Activated CD4-positive, CD25-positive, alpha-beta regulatory T cell treated with anti-CD3 and anti-CD28 coated beads, Interleukin-2, amount 50 U/mL, for 24 hours (primary cell): ENCODE measurements at places on chromosomes 3 and 15.

GRCh38 chr3:41365973-41366372 is 166.7 kb downstream of the CTNNB1 start:
- no peak for ATAC-seq

DNA sequence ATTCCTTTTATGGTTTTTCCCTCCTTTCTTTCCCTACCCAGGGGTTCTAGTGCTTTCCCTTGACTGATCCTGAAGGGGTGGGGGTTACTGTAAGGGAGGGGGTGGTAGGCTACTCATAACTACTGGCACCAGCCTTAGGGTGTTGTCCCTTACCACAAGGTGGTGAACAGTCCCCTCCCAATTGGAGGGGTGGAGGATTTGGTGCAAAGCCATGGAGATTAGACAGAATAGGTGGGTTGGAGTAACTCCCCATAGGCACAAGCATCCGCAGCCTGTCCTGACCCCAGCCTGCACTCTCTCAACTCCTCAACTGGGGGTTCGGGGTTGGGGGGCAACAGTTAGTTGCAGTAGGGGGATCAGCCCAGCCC is 2.6 kb upstream of the HYAL2 start:
- no peak for ATAC-seq

- ATAC-seq, result peak; percentile 33
Observed at GRCh38 chr3:149085828-149086231, 503 bp downstream of the HLTF start.

GRCh38 chr15:38253351-38253781 is 730 bp downstream of the SPRED1 start:
- peak; percentile 19 for ATAC-seq

DNA sequence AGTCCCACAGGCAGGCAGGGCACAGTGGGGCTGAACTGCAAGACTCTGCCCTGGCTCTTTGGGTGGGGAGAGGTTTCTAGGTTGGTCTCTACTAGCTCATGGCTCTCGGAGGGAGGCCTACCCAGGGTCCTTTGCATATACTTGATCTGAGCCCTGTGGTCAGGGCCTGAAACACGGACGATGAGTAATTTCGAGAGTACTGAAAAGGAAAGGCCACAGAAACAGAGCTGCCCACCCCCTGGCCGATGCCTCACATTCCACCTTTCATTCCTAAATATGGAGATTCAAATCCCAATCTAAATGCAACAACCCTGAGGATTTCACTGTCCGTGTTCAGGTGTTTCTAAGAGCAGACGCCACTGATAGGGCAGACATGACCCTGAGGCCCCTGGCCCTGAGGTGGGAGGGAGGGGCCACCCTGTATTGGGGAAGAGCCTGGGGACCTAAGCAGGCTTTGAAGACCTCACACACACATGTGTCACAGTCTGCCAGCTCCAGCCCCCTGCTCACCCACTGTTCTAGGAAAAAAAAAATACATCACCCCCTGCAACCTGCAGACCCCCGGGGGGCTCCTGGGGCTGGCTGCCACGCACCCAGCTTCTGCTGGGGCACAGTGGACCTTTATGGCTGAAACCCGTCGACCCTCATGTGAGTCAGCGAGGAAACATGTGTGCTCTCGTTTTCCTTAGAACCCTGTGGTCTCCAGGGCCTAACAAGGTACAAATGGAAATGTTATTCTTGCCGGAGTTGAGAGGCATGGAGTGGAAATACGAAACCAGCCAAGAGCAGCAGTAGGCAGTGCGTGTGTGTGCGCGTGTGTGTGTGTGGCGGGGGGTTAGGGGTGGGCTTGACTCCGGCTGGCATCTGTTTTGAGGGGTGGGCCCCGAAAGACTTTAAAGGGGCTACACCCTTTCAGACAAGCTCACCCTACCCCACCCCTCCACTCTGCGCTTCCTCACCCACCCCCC is 112.7 kb downstream of the CHSY1 start:
- ATAC-seq, result no peak

DNA sequence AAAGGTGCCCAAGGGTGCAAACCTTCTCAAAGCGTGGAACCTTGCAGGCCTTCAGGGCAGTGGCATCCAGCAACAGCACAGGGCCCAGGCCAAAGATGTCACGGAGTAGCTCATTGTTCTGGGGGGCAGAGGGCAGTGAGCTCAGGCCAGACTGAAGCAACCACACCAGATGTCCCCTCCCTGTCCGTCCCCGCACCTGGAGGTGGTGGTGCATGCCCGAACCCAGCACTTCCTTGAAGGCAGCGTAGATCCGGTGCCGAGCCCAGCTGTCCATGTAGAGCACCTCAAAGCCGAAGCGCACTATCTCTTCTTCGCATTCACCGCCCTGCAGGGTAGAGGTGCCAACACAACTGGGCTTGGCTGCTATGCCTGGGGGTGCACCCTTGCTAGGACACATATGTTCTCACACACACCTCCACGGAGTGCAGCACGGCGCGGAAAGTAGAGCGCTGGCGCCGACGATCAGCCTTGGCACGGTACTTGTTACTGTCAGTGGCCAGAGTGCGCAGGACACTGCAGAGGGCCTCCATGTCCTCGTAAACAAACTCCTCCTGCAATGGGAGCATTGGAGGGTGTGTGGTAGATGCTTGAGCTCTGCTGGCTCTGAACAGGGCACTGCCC is 3.7 kb downstream of the IFRD2 start:
- no peak for ATAC-seq

- no peak for ATAC-seq
Observed at GRCh38 chr3:148318240-148318639, 379.5 kb upstream of the AGTR1 start.

DNA sequence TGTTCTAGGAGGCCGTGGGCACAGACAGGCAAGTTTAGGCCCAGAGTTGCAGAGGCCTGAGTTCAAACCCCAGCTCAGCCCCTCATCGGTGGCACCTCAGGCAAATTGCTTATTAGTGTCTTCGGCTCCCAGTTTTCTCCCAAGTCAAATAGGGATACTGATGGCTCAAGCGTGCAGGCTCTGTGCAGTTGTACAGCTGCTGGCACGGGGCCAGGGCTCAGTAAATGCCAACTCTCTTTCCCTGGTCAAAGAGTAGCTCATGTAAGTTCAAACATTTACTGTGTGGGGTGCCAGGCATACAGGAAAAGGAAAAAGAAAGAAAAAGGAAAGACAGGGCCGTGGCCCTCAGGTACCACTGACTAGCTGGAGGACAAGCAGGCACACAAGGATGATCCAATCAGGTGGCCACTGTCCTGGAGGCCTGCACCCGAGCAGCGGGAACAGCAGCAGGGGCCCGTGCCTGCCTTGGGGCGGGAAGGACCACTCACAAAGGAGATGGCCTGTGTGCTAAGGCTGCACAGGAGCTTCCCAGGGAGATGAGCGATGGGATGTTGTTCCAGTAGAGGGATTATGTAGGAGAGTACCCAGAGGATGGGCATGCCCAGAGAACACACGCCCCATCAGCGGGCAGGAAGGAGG is 70.8 kb downstream of the TBC1D2B start:
- ATAC-seq, result no peak

DNA sequence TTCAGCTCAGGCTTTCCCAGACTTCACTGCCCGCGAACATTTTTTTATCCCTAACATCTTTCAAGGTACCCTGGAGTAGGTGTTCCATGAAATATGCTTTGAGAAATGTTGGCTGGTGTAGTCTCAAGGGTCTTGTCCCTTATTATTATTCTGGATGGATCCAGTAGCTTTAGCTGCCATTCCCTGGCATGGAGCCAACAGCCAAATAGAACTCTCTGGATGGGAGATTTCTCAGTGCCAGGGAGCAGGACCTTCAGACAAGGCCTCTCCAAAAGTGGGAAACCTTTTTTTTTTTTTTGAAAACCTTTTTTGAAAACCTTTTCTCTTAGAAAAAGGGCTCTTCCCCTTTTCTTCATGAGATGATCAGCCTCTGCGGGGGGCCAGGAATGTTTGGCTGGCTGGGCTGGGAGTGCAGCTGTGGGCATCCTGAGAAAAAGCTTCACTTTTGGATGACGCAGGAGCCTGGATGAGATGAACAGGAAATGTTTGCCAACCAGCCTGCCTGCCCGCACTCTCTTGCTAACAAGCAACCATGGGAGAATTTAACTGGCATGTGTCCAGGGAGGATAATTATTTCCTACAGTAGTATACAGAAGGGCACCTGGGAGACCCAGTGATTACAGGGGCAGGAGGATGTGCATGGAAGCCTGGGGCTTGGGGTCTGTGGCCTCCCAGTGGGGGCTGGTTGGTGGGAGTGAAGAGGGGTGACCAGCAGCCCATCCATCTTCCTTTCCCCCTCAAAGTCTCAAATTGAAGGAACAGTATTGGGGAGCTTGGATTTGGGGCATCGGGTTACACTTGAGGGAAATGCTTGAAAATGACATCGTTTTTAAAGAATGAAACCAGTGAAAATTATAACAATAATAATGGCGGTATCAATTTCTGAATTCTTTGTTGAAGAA is 109.1 kb upstream of the LRIG1 start:
- ATAC-seq, result no peak

- no peak for ATAC-seq
Observed at GRCh38 chr15:55917881-55918296, 75.5 kb downstream of the NEDD4 start.

DNA sequence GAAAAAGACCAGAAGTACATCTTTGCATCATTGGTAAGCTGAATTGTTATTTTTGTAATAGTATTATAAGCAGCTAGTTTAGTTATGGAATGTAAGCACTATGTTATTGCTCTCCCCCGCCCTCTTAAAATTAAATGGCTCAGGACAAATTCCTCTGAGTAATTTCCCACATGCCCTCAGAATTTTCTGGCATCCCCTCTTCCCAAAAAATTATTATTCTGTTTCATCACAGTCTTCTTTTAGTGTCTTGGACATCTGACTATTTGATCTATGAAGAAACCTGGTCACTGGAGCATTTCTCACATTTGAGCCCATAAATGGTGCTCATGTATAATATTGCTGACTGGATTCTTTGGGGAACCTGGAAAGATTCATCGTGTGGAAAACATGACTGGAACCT is 68.3 kb downstream of the KLHL25 start:
- no peak for ATAC-seq

GRCh38 chr15:27723821-27724220 is 375.3 kb downstream of the OCA2 start:
- no peak for ATAC-seq

DNA sequence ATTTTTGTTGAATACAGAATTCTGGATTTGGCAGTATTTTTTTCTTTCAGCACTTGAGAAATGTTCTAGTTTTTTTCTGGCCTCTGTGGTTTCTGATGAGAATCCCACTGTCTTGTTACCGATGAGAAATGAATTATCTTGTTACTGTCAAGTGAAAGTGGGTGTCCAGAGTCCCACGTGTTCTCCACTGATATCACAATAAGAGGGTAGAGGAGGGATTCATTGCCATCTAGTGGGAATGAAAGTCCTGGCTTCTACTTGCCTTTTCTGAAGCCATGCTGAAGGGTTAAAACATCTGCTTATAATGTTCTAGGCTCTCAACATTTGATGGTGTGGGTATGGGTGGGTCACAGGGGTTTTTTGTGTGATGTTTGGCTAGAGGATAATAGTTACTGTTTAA is 66.1 kb downstream of the SEC22A start:
- ATAC-seq, result no peak

DNA sequence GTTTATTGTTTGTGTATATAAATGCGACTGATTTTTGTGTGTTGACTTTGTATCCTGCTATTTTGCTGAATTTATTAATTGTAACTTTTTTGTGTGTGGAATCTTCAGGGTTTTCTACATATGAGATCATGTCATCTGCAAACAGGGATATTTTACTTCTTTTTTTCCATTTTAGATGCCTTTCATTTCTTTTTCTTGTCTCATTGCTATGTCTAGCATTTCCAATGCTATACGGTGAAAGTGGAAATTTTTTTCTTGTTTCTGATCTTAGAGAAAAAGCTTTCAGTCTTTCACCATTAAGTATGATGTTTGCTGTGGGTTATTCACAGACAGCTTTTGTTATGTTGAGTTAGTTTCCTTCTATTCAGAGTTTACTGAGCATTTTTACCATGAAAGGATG is 31.4 kb downstream of the COMMD2 start:
- no peak for ATAC-seq

- ATAC-seq, result no peak
Observed at GRCh38 chr3:30263925-30264313, 342.5 kb upstream of the TGFBR2 start.

GRCh38 chr3:66041116-66041515 is 2.4 kb upstream of the MAGI1 start:
- no peak for ATAC-seq

- no peak for ATAC-seq
Observed at GRCh38 chr3:75272691-75273090, 391.4 kb upstream of the FRG2C start.

DNA sequence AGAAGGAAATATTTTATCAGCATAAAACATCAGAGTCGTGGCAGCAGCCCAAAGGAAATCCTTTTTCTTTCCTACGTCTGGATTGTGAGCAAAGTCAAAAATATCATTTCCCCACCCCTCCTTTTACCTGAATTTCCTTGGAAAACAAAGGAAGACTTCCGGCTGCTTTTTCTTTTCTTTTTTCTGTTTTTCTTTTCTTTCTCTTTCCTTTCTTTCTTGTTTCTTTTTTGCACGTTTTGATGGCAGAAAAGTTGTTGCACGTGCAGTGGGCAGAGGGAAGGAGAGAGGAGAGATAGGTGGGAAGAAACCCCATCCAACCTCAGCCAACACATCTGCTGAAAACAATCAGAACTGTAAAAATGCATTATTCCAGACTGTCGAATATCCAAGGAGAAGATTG is 544 bp upstream of the MYO1E start:
- ATAC-seq, result no peak

DNA sequence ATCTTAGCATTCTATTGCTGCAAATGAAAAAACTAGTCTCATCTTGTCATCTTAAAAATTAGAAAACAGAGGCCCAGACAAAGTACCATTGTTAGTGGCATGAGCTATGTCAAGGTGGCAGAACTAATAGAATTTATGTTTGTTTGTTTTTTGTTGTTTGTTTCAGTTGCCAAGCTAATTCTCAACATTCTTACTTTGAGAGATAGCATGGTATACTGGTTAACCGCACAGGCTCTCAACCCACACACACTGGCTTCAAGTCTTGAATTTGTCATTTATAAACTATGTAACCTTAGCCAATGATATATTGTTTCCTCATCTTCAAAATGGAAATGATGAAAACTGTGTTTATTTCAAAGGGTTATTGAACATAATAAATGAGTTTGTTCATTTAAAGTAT is 367.6 kb upstream of the PLSCR5 start:
- ATAC-seq, result no peak

GRCh38 chr15:48423896-48424475 is 92.8 kb downstream of the DUT start:
- ATAC-seq, result no peak

GRCh38 chr3:169232863-169233262 is 430.6 kb downstream of the MECOM start:
- ATAC-seq, result no peak

DNA sequence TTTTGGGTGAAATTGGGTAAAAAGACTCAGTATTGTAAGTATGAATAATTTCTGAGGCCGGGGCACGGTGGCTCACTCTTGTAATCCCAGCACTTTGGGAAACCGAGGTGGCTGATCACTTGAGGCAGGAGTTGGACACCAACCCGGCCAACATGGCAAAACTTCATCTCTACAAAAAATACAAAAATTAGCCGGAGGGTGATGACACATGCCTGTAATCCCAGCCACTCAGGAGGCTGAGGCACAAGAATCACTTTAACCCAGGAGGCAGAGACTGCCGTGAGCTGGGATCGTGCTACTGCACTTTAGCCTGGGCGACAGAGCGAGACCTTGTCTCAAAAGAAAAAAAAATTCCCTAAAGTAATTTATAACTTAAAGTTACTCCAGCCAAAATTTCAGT is 162.2 kb downstream of the APBA2 start:
- no peak for ATAC-seq
